GM12864 (cell line): ENCODE measurements at places on chromosomes 7 and 10.

DNA sequence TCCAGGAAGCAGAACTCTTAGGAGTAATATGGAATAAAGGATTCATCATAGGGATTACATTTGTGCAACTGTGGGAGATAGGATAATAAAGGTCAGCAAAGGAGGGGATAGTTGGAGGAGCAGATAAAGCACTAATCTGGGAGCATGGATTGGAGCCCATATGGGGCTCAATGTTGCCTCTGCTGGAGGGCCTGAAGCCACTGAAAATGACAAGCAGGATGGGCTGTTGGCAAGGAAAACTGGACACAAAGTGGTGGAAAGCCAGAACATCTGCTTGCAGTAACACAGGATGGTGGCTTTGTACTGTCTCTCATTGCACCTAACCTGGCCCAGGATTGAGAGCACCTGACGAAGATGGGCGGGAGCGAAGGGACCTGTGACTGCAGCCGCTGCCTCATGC, 15.0 kb upstream of the COMMD3 start:
- no peak for DNase-seq

DNA sequence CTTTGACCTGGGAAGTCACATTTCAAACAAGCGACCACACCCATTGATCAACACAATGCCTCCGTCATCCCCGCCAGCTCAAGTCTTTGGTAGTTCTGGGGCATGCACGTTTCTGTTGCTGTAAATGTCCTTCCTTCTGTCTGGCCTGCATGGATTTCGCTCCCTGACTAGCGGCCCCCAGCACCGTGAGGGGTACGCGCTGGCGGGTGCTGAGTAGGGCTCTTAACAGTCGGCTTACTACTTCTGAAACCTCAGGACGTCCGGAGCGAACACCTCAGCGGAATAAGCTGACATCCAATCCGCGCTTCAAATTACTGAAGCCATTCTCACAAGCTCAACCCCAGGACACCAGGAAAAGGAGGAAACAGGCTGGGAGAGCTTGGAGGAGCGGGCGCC, 505 bp downstream of the NUDCD3 start:
- DNase-seq: peak; percentile 16

GRCh38 chr7:28804990-28805389, 153.1 kb downstream of the TRIL start:
- no peak for DNase-seq

DNA sequence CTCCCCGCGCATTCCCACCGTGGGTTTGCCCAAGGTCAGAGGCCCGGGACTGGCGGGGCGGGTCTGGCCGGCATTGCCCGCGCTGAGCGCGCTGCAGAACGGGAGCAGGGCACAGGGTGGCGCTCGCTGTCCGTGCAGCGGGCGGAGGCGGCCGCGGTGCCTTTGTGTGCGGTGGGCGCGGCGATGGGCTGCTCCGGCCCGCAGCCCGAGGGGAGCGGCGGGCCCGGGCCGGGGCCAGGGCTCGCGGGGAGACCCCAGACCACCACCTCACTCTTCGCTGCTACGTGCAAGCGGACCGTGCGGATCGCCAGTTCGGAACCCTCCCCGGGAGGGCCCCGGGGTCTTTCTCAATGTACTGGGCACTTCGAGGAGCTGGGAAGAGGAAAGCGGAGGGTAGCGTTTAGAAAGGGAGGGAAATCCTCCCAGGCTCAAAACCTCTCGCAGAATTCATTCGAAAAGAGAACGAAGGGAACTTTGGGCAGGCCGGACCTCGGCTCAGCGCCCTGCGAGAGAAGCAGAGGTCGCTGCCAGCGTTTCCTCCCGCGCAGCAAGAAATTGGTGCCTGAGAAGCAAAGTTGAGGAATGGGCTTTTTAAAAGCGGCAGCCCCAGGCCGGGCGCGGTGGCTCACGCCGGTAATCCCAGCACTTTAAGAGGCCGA, 8.5 kb downstream of the SP8 start:
- no peak for DNase-seq

DNA sequence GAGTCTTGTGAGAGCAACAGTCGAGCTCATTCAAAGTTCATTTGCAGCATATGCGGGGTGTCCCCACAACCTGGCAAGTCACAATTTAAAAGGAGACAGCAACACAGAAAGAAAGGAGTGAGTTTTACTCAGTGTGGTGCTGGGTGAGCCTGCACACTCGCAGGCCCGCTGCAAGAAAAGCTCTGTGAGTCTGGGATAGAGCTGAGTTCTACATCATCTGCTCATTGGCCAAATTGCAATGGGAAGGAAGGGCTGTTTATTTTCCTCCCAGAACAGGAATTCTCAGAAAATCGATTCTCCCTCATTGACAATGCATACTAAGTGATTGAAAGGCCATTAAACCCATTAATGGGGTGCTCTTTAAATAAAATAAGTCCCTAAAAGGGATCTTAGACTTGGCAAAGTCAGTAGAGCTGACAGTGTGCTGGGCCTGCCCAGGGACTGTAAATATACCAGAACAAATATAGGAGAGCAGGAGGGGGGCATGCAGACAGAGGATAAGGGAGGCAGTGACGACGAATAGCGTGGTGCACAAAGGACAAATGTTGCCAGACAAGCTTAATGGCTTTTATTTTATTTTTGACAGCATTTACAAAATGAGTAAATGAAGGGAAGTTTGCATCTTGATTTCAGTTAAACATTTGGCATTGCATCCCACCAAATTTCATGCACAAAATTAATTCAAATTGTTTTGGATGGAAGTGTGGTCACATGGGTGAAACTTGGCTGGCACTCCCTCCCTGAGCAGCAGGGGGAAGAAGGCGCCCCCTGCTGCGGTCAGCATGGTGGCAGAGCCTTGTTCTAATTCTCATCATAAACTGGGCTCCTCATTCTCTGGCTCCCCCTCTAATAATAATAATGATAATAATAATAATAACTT, 215.7 kb downstream of the SNX10 start:
- no peak for DNase-seq

DNA sequence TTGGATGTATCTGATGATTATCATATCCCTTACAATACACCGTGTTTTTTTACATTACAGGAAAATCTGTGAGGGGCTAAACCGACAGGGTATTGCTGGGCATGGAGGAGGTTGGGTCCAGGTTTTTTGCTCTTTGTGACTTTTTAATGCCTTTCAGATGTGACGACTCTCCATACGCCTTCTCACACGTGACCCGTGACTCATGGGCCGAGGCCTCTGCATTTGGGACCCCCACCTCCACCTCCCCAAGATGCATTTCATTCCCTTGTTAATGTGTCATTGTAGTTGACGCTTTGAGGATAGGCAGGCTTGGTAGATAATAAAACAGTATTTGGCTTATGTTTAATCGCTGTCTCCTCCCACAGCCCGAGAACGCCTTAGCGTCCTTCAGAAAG, 95.3 kb downstream of the CUX1 start:
- no peak for DNase-seq

GRCh38 chr10:132158122-132158741, 28.5 kb upstream of the DPYSL4 start:
- DNase-seq: no peak

- no peak for DNase-seq
Observed at GRCh38 chr7:135855846-135856245, 107.2 kb upstream of the FAM180A start.

- no peak for DNase-seq
Observed at GRCh38 chr7:94509264-94509886, at the start of gene CASD1. TSS of gene CASD1 (plus strand) at chr7:94509809. CDS start at chr7:94510085, 276 bp downstream.

GRCh38 chr7:38554586-38554985, 76.6 kb downstream of the AMPH start:
- no peak for DNase-seq

DNA sequence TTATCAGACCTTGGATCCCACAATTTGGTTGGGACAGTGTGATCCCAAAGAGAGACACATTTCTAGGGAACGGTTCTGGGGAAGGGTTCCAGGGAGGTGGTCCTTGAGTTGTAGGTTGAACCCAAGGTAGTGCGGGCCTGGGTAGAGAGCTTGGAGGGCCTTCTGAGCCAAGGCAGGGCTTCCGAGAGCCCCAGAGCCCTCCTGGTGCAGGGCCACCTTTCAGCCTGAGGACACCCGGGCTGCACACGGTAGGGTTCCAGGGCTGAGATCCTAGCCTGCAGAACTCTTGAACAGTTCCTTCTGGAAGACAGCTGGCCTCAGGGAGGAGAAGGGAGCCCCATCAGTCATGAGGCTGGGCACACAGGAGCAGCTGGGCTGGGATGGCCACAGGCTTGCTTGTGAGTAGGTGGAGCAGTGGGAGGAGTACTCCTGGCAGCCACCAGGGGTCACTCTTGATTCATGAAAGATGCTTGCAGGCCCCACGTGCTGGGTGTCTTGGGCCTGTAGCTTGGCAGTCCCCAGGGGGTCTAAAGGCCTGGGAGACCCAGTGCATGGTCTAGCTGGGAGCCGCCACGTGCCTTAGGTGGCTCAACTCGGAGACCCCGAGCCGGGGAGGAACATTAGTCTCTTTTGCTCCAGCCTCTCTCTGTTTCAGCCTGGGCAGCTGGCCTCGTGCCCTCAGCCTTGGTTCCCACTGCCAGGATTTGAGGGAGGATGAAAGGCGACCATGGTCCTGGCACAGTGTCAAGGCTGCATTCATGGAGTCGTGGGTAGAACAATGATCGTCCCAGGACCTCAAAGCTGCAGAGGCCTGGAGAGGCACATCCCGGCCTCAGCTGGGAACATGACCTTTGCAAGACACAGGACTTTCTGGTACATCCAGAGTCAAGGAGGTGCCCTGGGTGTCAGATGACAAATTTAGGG, 381.6 kb downstream of the TYW1 start:
- DNase-seq: peak; percentile 43

- no peak for DNase-seq
Observed at GRCh38 chr7:154746571-154747360, 256.2 kb downstream of the PAXIP1 start.

DNA sequence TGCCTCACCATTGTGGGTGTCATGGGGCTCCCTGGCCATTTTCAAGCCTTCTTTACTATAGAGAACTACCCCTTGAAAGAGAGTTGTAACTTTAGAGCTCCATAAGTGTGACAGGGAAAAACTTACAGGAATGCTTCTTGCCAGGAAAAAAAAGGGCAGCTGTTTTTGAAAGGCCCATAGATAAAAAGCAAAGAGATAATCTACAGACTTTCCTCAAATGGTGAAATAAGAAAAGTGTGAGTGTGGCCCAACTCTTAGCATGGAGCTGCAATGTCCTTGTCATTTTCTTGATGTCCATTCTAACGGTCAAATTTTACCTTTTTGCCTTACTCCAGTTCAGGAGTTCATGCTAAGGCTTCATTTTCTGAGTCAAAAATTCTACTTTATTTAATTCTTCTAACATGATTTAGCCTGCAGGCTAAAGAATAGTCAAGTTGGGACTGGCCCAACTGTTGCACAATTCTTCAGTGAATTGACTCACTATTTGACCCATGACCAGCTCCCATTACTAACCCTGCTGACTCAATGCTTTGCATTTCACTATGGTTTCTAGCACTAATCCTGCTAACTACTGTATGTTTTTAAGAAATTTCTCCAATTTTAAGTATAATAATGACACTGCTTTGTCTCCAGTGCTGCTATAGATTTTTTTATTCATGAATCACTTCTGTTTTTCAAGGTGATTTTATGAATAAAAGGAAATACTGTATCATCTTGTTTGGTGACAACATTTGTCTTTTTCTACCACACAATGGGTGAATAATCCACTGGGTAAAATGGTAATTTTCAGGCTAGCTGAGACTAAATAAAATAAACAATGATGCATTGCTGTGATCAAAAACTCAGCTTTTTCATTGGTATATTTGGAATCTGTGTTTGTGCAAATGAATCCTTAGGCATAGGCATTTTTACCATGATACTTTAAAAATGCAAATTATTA, 41.4 kb upstream of the SGCE start:
- no peak for DNase-seq

DNA sequence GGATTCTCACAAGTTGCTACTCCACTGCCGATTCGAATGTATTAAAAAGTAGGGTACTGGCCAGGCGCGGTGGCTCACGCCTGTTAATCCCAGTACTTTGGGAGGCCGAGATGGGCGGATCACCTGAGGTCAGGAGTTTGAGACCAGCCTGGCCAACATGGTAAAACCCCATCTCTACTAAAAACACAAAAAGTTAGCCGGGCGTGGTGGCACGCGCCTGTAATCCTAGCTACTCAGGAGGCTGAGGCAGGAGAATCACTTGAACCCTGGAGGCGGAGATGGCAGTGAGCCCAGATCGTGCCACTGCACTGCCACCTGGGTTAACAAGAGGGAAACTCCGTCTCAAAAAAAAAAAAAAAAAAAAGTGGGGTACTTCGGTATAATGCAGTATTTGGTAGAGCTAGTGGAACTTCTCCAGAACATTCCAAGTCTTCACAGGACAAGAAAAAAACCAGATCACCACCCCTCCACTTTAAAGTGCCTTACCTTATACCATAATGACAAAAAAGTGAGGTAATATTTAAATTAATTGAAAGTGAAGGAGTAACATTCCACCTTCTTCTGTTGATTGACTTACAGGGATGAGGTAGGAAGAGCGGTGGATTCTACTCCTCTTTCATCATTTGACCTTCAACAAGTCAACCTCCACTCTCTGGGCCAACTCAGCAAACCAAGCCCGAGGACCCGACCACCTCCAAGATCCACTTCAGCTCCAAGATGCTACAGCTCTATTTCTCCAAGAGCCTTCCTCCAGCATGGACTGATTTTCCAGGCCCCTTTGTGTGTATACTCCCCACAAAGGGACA, 2.0 kb downstream of the BAZ1B start:
- no peak for DNase-seq

- no peak for DNase-seq
Observed at GRCh38 chr7:5713124-5713912, 68.1 kb downstream of the RNF216 start.

DNA sequence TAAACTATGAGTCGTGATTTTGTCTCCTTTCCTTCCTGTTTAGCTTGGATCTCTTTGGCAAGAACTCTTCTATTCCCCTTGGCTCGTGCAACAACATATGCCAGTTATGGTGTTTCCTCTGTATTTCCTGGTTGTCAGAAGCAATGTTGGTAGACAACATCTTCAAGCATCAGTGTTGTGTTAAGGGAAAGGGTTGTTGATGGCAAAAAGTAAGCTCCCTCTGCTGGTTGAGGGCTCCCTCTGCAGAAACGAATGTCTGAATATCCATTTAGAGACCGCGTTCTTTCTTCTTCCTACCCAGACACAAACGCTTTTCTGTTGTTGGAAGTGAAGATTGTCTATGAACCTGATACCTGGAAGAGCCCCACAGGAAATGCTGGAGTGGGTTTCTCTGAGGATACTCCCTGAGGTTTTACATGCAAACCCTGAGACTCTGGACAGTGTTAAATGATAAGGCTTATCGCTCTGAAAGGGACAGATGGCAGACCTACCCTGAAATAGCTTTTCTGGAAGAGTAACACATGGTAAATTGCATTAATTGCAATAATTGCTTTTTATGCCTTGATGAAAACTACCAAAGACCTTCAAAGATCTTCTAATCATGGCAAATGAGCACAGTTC, 23.5 kb upstream of the C1QL3 start:
- DNase-seq: no peak

GRCh38 chr7:31382722-31383121, 42.2 kb upstream of the NEUROD6 start:
- DNase-seq: no peak

DNA sequence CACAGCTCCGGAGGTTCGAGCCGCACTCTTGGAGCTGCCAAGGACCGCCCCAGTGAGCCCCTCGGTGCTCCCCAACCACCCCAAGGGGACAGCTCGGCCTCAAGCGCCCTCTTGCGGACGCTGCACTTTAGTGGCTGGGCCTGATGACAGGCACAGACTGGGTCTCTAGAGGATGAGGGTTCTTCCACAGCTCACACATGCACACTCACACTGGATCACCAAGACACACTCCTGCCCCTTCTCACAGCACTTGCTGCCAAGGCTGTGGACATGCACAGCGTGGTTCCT, 2.1 kb downstream of the RET start:
- DNase-seq: no peak

GRCh38 chr7:106620676-106621075, 40.3 kb downstream of the CCDC71L start:
- DNase-seq: no peak
